ENCODE measurements at places on chromosomes 6 and 20.

- DNase-seq = no peak
Measured at GRCh38 chr6:151699719-151700118, 107.8 kb upstream of the ESR1 start.

GRCh38 chr6:45493761-45494160 is 116.0 kb upstream of the SUPT3H start:
- DNase-seq = no peak

- no peak for DNase-seq
Measured at GRCh38 chr20:57879779-57880570, 170.2 kb upstream of the PMEPA1 start.

DNA sequence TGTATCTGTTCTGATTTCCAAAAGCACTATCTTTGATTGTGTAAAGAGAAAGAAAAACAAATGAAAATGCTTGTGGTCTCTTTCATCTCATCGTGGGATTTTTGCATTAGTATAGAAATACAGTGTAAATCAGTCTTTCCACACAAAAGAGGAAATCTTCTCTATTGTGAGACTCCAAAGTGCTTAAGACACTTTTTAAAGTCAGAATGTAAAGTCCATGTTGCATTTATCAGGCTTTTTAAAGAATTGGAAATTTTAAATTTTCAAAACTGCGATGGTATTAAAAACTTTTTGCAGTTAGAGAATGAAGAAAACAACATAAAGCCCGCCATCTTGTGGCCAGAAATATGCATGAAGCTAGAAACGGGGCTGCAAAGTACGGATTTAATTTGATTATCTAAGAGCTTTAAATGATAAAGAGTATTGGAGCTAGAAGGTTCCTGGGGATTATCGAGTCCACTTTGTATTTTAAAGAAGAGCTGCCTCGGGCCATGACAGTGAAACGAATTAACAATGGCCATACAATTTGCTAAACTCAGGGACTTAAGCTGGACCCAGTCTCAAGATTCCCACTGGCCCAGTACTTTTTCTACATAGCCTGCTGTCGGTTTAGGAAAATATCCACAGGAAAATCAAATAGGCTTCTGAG is 339.6 kb downstream of the ARHGAP18 start:
- DNase-seq = peak; percentile 43

DNA sequence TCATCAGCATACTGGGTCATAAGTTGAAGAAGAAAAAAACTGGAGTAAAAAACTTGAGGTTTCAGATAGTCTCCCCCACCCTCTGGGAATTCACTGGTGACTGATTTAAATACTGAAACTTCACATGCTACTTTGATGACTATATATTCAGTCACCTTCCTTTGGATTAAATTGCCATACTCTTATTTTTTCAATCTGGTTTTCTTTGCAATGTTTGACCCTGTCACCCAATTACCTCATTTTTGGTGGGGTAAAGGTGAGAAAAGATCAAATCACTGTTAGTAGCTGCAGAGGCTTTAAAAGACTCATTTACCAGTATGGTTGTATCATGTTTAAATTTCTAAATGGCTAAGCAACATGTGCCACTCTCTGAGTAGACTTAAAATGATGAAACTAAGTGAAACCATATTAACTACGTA is 862.7 kb upstream of the FLRT3 start:
- no peak for DNase-seq

- no peak for DNase-seq
Measured at GRCh38 chr6:150876598-150876997, 11.1 kb downstream of the MTHFD1L start.

GRCh38 chr20:56200456-56200855 is 48.1 kb upstream of the MC3R start:
- DNase-seq = no peak

- peak; percentile 58 for DNase-seq
Measured at GRCh38 chr20:48635791-48636267, 192.0 kb downstream of the PREX1 start.
